ENCODE measurements at places on chromosomes 13 and 19.

GRCh38 chr19:33377586-33378475 lies 4.3 kb downstream of the CEBPG start:
- no peak for DNase-seq

DNA sequence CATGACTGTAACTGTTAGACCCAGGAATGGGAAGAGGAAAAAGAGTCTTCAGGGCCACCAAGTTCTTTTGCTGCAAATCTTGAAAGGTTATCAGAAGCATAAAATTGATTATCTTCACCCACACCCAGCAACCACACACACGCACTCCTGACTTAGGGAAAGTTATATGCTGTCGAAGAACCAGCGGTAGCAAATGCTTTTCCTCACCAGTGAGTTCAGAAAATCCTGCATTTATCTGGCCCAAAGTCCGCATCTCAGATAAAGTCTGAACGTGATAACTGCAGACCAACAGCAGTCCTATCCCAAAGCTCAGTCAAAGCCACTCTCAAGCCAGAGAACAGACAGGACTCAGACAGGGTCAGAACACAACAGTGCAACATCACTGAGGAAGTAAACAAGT lies 115.6 kb downstream of the IRS2 start:
- DNase-seq: no peak

- no peak for DNase-seq
These were observed 12.1 kb upstream of the FKRP start for GRCh38 chr19:46733690-46734292.

GRCh38 chr19:13613447-13613846 lies 107.2 kb upstream of the CACNA1A start:
- no peak for DNase-seq

GRCh38 chr19:47110521-47111005 lies 3.0 kb downstream of the ZC3H4 start:
- DNase-seq: peak; percentile 63

DNA sequence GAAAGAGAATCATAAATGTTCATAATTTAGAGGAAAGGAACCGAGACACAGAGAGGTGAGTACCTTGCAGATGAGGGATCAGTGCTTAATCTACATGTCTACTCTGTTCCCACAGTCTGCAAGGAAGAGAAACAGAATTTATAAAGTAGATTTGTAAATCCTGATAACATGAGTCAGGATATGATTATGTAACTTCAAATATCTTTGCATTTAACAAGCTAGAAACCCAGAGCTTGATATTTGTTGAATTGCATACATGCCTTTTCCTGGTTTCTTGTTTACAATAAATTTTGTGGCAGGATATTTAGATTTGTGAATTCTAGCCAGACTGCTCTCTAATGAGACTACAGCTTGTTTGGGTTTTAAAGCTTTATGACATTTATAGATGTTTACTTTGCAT lies 219.2 kb downstream of the ENOX1 start:
- DNase-seq: no peak

DNA sequence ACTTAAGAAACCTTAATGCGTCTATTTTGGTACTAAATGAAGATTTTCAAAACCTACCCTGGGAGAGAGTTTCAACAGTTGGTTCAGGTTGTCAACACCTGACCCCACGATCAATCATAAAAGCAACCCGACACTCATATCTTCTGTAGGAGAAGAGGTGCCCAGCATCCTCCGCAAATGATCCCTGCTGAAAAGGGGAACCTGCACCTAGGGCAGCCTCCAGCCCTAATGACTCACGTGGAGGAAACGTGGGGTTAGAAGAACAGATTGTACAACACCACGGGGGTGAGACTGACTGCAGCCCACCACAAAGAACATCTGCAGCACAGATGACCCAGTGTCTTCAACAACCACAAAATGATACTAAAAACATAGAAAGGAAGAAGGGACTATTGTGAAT lies 116.3 kb downstream of the RAB20 start:
- DNase-seq: no peak

DNA sequence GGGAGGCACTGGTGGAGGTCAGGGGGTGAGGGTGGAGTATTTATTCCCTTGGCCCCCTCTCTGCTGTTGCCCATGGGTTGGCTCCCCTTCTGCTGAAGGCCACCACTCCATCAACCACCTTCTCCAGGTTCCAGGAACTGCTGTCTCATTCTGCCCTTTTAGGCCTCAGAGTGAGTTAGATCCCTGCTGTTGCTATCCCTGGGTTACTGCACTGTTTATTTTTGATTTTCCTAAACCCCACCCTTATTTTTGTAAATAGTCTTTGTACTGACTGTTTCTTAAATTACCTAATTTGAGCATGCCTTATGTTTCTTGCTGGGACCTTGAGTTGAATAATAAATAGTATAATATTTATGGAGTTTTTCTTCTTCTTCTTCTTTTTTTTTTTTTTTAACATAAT lies 132.8 kb downstream of the RGCC start:
- DNase-seq: no peak

GRCh38 chr13:75391432-75392100 lies 90.4 kb downstream of the TBC1D4 start:
- no peak for DNase-seq

DNA sequence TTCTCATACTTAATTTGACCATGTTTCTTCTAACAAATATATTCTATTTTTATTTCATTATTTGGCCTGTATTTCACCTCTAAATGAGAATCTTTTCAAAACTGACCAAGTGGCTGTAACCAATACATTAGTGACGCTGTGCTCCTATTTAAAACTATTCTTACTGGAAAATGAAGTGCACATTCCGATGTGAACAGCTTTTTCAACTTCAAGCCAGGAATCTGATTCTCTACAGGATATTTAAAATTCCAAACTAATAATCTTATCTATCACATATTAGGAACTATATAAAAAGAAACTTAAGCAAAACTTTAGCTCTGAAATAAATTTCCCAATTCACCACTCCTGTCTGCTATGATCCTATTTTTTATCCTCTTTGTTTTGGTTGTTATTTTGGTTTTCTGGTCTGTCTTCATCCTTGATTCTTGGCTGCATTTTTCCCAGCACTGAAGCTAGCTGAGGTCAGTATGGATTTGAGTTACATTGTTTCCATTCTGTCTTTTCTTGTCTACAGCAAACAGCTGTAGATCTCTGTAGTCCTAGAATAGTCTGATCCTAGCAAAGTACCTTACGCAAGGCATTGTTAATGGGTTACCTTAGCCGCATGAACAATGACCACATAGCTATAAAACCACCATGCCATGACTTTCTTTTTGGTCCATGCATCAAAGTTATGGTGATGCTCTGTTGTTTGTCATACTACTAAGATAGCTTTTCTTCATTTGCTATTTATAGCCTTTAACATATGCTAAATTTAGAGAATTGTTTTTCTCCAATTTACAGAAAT lies 748.6 kb upstream of the SPRY2 start:
- DNase-seq: no peak

- no peak for DNase-seq
These were observed 222.4 kb upstream of the IRS2 start for GRCh38 chr13:110008816-110009215.

- no peak for DNase-seq
These were observed 26.4 kb downstream of the GRTP1 start for GRCh38 chr13:113337556-113337955.

All from activated CD4-positive, alpha-beta T cell treated with anti-CD3 and anti-CD28 coated beads for 36 hours (primary cell).